ENCODE measurements at places on chromosomes 16 and 17. TPM values are rescaled to one million over a fixed set of nuclear protein-coding genes. Genes with fewer than 3 reads are reported as not detected.

Gene PKMYT1
- 6.3 TPM for total RNA-seq

Gene BIRC5
- 122 TPM for total RNA-seq

Gene CFAP52
- not detected for total RNA-seq

Gene PPP1R27
- total RNA-seq, result not detected

Gene KCNJ2
- 0.49 TPM for total RNA-seq

Gene OVCA2
- 77.5 TPM for total RNA-seq

Gene C17orf50
- total RNA-seq, result not detected

Gene RASL10B
- 2.8 TPM for total RNA-seq

Gene MYH13
- total RNA-seq, result not detected

Gene SLC6A2
- total RNA-seq, result not detected

Gene FBXL16
- under 0.01 TPM for total RNA-seq

Gene CES3
- 0.38 TPM for total RNA-seq

Gene TBC1D3C
- total RNA-seq, result 2.7 TPM

Gene CORO6
- total RNA-seq, result 1.3 TPM

Gene HES7
- total RNA-seq, result under 0.01 TPM

Gene ZP2
- not detected for total RNA-seq

Gene GAS2L2
- total RNA-seq, result not detected

Gene PLEKHM1
- 22.2 TPM for total RNA-seq

Gene MYH8
- total RNA-seq, result not detected

Gene MYL11
- not detected for total RNA-seq

Gene BRIP1
- total RNA-seq, result 12.1 TPM

Gene SPATA22
- 0.38 TPM for total RNA-seq

Gene ADAP2
- total RNA-seq, result 2.9 TPM

Gene KRT32
- total RNA-seq, result not detected

Gene MIF4GD
- total RNA-seq, result 19.2 TPM

Gene CDT1
- total RNA-seq, result 63.6 TPM

Gene GSDMA
- total RNA-seq, result not detected

Gene CYB5D1
- total RNA-seq, result 4.6 TPM

Gene SCGB1C2
- total RNA-seq, result not detected

Gene CMTM1
- total RNA-seq, result 0.89 TPM

Gene MYO15B
- total RNA-seq, result 24.6 TPM

Gene SPAG7
- total RNA-seq, result 55.0 TPM

Gene TPSB2
- total RNA-seq, result not detected

Gene BAIAP3
- total RNA-seq, result 1.5 TPM

Gene OR3A3
- not detected for total RNA-seq

Gene NKD1
- under 0.01 TPM for total RNA-seq

Gene MFAP4
- 0.33 TPM for total RNA-seq

Gene DOC2A
- total RNA-seq, result 0.76 TPM

Gene GP1BA
- not detected for total RNA-seq

Gene COPZ2
- 23.1 TPM for total RNA-seq

Gene HS3ST2
- not detected for total RNA-seq

Gene C16orf78
- total RNA-seq, result not detected
